NCI-H510A treated with DMSO at 0.1 percent for 48 hours (cell line): ENCODE measurements at places on chromosomes 4 and X.

DNA sequence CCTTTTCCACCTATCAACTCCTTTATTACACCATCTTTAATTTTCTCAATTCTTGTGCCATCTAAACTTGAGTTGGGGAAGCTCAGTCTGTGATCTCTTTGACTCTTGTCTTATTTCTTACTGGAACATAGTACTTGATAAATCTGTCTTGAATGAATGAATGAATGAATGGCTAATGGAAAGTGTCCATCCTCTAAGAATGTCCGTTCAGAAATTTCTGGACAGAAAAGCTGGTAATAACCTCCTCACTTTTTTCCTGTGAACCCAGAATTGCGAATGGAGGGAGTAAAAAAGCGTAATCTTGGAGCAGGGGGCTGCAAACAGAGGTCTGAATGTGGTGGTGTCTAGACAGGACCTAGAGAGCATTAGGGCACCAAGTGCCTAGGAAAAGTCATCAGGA lies 9.4 kb upstream of the CLTRN start:
- no peak for DNase-seq

GRCh38 chr4:101022151-101023024 lies 324.9 kb downstream of the PPP3CA start:
- DNase-seq = no peak

- no peak for DNase-seq
These were observed 93.3 kb downstream of the MAMLD1 start for GRCh38 chrX:150456466-150456865.

DNA sequence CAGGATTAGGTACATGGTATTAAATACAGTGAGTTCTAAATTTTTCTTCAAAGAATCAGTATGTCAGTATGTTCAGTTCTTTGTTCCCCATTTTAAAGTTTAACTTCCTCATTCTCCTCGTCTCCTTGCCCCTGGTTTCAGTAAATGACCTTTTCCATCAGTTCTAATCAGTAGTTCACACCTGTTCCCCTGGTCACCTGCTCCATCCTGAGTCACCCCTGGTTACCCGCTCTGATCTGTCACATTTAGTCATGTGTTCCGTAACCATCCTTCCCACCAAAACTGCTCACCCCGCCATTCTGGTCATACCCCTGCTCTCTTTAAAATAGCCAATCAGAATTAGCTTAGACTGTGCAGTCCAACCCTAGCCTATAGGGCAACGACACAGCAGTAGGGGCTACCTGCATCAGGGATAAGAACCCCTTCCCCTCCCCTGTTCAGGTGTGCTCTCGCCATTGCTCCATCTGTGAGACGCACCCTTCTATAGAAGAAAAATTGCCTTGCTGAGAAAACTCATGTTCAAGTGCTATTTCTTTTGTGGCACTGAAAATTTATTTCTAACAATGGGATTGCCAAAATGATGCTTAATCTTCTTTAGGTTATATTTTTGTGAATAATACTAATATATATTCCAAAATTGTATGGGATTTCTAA lies 181.3 kb downstream of the OR13H1 start:
- no peak for DNase-seq

DNA sequence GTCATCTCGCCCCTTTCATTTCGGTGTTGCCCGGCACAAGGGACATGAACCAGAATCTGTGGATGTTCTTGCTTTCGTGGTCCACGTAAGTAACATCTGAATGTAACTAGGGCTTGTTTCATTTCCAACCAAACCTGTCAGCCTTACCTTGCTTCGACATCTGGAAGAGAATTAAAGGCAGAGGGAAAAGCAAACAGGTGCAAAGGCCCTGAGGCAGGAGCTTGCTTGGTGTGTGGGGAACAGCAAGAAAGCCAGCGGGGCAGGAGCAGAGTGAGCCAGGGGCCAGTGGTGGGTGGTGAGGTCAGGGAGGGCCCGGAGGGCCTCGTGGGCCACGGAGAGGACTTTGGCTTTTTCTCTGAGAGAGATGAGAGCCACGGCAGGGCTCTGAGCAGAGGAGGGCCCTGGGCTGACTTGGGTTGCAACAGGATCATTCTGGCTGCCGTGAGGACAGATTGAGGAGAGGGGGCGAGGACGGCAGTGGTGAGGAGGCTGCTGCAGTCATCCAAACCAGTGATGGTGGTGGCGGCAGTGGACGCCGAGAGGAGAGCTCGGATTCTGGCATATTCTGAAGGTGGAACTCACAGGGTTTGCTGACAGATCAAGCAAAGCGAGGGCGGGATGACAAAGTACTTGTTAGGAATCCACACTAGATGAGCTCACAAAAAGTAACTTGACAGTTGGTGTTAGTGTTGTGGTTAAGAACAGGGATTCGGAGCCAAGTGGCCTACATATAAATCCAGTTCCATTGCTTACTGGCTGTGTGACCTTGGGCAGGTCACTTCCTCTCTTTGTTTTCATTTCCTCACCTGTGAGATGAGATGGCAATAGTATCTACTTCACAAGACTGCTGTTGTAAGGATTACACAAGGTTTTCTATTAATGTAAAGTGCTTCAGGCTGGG lies 6.8 kb upstream of the WDR13 start:
- no peak for DNase-seq

GRCh38 chr4:52057196-52057595 lies 6.1 kb downstream of the SPATA18 start:
- no peak for DNase-seq

DNA sequence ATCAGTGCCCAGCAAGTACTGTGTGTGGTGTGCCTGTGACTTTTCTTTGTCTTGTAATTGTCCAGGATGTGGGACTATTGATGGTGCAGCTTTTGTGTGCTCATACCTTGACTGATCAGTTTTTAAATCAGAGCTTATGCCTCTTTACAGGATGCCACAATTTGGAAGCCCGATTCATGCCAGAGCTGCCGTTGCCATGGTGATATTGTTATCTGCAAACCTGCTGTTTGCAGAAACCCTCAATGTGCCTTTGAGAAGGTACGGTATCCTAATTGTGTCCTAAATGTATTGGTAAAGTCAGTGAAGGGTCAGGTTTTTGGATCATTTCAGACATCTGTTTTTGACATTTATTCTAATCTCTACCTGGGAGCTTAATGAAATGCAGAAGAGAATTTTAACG lies 180.2 kb downstream of the FRAS1 start:
- no peak for DNase-seq

DNA sequence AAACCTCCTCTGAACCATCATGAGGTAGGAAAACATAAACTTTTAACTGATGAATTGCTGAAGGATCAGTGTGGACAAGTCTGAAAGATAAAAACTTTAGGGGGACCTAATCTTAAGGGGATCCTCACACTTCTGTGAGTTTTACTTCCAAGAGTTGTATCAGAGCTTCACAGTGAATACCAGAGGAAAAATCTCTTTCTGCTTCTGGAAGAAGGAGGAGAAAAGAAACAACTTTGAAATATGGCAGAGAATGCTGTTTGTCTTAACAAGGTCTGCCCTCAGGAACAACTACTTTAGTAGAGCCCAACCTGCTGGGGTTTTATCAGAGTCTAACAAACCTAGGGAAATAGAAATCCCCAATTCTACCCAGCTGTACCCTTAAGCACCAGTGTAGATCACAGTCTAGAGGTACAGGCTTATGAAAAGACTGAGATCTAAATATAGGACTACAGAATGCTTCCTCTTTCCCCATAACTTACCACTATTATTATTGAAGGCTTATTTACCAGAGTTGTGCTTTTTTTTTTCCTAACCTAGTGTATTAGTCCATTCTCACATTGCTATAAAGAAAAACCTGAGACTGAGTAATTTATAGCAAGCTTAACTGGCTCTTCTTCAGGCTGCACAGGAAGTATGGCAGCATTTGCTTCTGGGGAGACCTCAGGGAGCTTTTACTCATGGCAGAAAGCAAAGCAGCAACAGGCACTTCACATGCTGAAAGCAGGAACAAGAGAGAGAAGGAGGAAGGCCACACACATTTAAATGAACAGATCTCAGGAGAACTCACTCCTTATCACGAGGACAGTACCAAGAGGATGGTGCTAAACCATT lies 167.9 kb downstream of the CAMK2D start:
- DNase-seq = no peak

GRCh38 chr4:147355032-147355656 lies 125.8 kb upstream of the EDNRA start:
- DNase-seq = no peak

GRCh38 chrX:16202943-16203342 lies 35.7 kb downstream of the MAGEB17 start:
- no peak for DNase-seq

DNA sequence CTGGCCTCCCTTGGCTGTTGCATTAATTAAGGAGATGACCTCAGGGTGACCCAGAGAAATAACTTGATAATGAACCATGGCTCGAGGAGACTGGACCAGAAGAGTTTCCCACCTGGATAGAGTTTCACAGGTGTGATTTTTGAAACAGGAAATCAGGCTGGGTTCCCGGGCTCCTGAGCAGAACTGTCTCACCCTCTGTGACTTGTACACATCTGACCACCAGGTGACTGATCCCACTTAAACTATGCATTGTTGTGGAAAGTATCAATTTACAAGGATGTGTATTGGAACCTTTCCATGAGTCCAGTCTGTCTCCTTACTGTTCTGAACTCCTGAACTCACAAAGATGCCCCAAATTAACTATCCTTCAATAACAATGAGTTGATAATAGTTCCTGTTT lies 220.3 kb downstream of the PTTG2 start:
- peak; percentile 57 for DNase-seq

DNA sequence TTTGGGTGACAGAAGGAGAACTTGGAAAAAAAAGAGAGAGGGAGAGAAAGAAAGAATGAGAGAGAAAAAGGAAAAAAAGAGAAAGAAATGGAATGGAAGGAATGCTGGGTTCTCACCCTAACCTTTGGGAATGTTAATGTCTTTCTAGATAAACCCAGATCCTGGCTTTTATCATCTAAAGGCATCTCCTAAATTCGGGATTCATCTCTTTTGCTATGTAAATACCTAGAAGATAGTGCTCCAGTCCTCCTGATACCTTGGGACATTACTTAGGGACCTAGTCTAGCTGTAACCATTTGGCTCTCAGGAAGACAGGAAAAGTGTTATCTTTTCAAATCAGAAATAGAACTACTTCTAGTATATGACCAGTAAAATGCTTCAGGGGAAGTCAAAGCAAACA lies 15.8 kb upstream of the SPCS3 start:
- no peak for DNase-seq

GRCh38 chr4:4618847-4619246 lies 77.0 kb upstream of the STX18 start:
- DNase-seq = no peak

- no peak for DNase-seq
These were observed 554.1 kb upstream of the MAGEB2 start for GRCh38 chrX:29661290-29661689.

- no peak for DNase-seq
These were observed 1052.5 kb upstream of the LCORL start for GRCh38 chr4:19074036-19074435.

DNA sequence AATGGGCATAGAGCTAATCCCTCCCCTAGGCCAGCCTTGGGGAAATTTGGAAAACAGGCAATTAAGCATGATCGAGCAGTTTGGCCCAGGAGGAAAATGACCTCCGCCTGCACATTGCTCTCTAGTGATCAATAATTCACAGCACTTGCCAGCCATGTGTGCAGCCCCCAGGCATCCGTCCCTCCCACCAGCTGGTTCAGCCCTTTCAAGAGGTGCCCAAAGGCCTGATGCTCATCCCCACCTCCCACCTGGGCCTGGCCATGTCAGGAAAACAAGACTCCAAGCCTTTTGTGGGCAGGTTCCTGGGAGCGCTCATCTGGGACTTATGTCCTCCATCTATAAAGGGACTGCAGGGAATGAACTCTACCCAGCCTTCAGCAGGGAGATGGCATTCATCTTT lies 17.5 kb upstream of the PPP2R2C start:
- DNase-seq = no peak

- DNase-seq = no peak
These were observed 302.9 kb upstream of the EPHA5 start for GRCh38 chr4:65973186-65973585.

GRCh38 chrX:47743504-47743903 lies 84.5 kb upstream of the UXT start:
- DNase-seq = no peak

DNA sequence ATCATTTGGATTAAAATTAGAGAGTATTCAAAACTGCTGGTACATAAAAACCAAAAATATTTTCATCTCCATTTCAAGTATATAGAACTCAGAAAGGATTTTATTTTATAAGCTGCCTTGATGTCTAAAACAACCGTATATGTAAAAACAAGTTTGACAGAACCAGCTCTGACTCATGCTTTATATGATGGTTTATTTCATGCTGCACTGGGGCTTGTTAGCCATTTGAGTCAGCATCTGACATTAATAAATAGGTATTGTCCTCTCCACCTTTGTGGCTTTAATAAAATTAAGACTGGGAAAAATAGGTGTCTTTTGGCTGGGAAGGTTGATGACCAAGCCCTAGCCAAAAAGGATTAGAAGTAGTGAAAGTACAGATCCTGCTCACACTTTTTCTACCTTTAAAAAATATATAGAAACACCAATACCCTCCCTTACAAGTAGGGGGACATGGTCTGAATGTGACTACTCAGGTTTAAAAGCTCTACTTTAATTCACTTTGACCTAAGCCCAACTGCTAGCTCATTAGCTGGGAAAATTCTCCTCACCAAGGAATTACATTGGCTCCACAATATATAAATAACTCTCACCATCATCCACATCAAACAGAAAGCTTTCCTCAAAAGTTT lies 228.1 kb downstream of the ADAMTS3 start:
- no peak for DNase-seq

- no peak for DNase-seq
These were observed 112.5 kb downstream of the LDB2 start for GRCh38 chr4:16785793-16786527.
